ENCODE measurements at places on chromosomes 3 and 15. TPM values are rescaled to one million over a fixed set of nuclear protein-coding genes. Genes with fewer than 3 reads are reported as not detected.

Gene PLSCR4
- 135 TPM for total RNA-seq

Gene ASB7
- 11.0 TPM for total RNA-seq

Gene CAPN3
- 15.4 TPM for total RNA-seq

- no peak overlapping the region for H3K27ac ChIP-seq
- H3K4me1 ChIP-seq, result no peaks in the 10 kb centered on the region
- no peaks in the 10 kb centered on the region for H3K27me3 ChIP-seq
- no peak for DNase-seq
Measured at GRCh38 chr15:80739919-80740318, 39.3 kb upstream of the CEMIP start.

DNA sequence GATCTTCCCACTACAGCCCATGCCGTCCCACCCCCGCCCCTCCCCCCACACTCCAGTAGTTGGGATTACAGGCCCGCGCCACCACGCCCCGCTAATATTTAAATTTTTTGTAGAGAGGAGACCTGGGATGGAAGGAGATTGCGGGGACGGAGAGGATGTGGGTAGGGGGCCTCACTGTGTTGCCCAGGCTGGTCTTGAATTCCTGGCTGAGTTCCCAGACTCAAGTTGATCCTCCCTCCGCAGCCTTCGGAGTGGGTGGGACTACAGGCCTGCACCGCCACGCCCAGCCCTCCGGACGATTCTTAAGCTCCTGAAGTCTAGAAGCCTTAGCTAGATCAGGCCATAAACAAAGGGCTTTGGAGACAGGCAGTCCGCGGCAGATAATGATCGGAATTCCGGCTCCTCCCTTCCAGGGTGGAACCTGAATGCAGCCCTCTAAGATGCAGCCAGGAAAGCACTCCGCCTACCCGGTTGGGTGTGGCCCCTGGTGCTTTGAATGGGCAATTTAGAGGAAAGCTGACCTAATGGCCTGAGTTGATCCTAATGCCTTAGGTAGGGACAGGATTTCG lies at the start of gene DPPA2:
DPPA2 (minus strand) TSS at position 356 of the 569 bp plus-strand sequence. CDS start 1,975 bp downstream, outside the sequence.
- H3K4me3 ChIP-seq, result no peak within 1 kb of the TSS
- H3K27me3 ChIP-seq, result no peaks in the 10 kb centered on the region
- H3K4me1 ChIP-seq, result no peaks in the 10 kb centered on the region
- no peaks in the 10 kb centered on the region for H3K36me3 ChIP-seq

DNA sequence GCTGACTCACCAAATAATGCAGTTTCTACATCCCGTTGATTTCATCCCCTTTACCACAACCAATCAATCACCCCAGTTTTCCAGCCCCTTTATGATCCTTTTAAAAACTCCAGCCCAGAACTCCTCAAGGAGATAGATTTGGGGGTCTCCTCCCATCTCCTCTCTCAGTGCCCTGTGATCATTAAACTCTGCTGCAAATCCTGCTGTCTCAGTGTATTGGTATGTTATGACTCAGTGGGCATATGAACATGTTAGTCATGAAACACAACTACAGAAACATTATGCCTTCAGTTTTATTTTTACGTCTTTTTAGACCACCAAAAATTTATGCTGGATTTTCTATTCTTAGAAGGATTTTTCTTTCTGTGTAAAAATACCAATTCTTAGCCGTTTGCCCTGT lies 213.7 kb downstream of the DIPK2A start:
- no peak overlapping the region for H3K27ac ChIP-seq
- DNase-seq, result no peak
- H3K27me3 ChIP-seq, result no peaks in the 10 kb centered on the region

DNA sequence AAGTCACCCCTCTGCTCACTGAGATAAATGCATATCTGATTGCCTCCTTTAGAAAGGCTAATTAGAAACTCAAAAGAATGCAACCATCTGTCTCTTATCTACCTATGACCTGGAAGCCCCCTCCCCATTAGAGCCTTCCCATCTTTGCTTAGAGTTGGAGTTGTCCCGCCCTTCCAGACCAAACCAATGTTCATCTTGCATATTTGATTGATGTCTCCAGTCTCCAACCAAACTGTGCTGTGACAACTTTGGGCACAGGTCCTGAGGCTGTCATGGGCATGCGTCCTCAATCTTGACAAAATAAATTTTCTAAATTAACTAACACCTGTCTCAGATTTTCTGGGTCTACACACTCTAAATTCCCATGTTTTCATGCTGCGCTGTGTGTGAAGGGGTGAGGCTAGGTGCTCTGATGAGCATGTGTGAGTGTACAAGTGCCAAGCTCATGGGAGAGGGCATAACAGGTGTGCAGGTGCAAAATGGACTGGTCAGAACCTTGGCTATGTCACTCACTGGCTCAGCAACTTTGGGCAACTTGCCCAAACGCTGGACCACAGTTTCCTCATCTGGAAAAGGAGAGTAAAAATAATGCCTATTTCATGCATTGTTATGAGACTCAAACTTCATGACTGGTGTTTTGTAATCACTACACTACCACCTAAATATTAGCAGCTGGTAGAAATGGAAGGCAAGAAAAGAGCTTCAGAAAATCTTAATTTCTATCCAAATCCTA lies 7.2 kb downstream of the DAPK2 start:
- no peak for DNase-seq
- no peak overlapping the region for H3K4me3 ChIP-seq
- no peaks in the 10 kb centered on the region for H3K27me3 ChIP-seq
- no peaks in the 10 kb centered on the region for H3K4me1 ChIP-seq

DNA sequence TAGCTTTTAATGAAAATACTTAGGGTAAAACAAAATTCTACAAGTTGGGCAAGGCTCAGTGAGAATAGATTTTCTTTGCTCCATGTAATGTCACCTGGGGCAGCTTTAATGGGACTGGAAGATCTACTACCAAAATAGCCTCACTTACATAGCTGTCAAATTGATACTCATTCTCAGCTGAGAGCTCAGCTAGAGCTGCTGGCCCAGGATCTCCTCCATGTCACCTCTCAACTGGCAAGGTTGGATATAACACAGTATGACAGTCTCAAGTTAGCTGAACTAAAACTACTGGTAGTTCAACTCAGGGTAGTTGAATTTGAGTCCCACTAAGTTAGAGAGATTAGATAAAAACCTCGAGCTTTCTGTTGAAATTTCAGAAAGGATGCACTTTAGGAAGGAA lies 218.5 kb upstream of the PLSCR5 start:
- H3K4me1 ChIP-seq, result no peaks in the 10 kb centered on the region

GRCh38 chr3:167728632-167729323 lies 5.9 kb downstream of the PDCD10 start:
- no peak overlapping the region for H3K27ac ChIP-seq
- DNase-seq, result no peak
- H3K27me3 ChIP-seq, result no peaks in the 10 kb centered on the region
- no peaks in the 10 kb centered on the region for H3K36me3 ChIP-seq

- H3K4me3 ChIP-seq, result no peak overlapping the region
- no peaks in the 10 kb centered on the region for H3K4me1 ChIP-seq
- no peak for DNase-seq
- H3K27ac ChIP-seq, result peak overlapping the region; percentile 83
Measured at GRCh38 chr3:43378066-43378935, 92.0 kb downstream of the SNRK start.

GRCh38 chr3:16462679-16463078 lies 50.8 kb downstream of the RFTN1 start:
- H3K27me3 ChIP-seq, result no peaks in the 10 kb centered on the region
- H3K4me1 ChIP-seq, result peaks cover 8% of the 10 kb centered on the region
- H3K27ac ChIP-seq, result no peak overlapping the region
- H3K4me3 ChIP-seq, result no peak overlapping the region
- no peaks in the 10 kb centered on the region for H3K36me3 ChIP-seq

DNA sequence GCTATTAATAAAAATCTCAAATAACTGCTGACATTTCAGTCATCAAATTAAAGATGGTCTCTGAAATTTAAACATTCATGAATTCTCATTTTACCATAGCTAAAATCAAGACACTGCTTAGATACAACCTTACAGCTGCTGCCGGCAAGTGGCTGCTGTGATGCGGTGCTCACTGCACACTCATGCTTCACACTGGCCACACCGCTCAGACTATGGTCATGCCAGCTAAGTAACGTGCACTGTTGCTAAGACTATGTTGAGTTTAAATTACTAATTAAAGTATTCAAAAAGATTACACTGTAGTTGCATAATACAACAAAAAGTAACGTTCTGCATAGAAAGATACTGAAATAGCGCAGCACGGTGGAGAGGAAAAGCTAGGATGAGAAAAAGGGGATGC lies 12.1 kb downstream of the ATP13A3 start:
- H3K4me1 ChIP-seq, result no peaks in the 10 kb centered on the region
- DNase-seq, result no peak
- no peak overlapping the region for H3K4me3 ChIP-seq
- no peaks in the 10 kb centered on the region for H3K36me3 ChIP-seq
- no peak overlapping the region for H3K27ac ChIP-seq
- no peaks in the 10 kb centered on the region for H3K27me3 ChIP-seq

DNA sequence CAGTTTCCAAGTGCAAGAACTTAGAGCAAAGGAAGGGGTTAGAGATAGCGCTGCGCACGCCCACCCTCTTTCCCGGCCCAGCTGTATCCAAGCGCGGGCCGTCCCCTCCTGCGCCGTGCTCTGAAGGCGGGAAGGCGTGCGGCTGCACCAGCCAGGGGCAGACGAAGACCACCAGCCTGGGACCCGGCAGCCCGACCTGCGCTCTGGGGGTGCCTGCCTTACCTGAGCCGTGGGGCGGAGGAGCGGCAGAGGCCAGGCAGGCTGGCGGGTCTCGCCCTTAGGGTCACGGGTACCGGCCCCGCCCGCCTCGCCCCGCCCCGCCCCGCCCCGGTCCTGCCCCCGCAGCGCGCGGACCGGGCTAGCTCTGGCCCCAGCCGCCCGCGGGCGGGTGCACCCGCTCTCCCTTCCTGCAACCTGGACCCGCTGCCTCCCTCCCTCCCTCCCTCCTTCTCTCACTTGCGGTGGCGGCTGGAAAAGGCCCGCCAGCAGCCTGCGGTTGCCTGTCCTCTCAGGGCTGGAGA lies at the start of gene WDR72:
WDR72 (minus strand) TSS at position 253 of the 521 bp plus-strand sequence. CDS start 26,514 bp downstream, outside the sequence.
- H3K27me3 ChIP-seq, result no peaks in the 10 kb centered on the region
- DNase-seq, result no peak
- no peaks in the 10 kb centered on the region for H3K4me1 ChIP-seq
- no peak within 1 kb of the TSS for H3K27ac ChIP-seq
- peak within 1 kb of the TSS; percentile 52 for H3K4me3 ChIP-seq

DNA sequence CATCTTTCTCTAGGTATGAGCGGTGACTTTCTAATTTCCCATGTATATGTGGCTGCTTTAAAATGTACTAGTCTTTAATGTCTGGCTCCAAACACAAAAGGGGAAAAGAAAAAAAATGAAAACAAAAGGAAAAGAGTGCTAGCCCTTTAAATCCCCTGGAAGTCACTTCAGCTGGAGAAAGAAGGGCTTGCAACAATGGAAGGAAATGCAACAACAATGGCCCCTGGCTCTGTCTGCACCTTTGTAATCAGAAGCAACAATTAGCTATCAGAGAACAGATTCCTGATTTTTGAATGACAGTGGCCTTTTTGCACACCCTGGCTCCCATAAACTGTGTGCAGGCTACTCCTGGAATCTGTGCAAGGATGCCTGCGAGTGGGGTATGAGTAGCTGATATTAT lies 591.2 kb downstream of the FHIT start:
- DNase-seq, result no peak
- no peak overlapping the region for H3K27ac ChIP-seq
- peaks cover 1% of the 10 kb centered on the region for H3K4me1 ChIP-seq
- H3K36me3 ChIP-seq, result no peaks in the 10 kb centered on the region
- no peak overlapping the region for H3K4me3 ChIP-seq

- no peak for DNase-seq
- H3K4me1 ChIP-seq, result no peaks in the 10 kb centered on the region
- no peaks in the 10 kb centered on the region for H3K36me3 ChIP-seq
- H3K4me3 ChIP-seq, result no peak overlapping the region
Measured at GRCh38 chr3:20682573-20682972, 496.6 kb upstream of the SGO1 start.

DNA sequence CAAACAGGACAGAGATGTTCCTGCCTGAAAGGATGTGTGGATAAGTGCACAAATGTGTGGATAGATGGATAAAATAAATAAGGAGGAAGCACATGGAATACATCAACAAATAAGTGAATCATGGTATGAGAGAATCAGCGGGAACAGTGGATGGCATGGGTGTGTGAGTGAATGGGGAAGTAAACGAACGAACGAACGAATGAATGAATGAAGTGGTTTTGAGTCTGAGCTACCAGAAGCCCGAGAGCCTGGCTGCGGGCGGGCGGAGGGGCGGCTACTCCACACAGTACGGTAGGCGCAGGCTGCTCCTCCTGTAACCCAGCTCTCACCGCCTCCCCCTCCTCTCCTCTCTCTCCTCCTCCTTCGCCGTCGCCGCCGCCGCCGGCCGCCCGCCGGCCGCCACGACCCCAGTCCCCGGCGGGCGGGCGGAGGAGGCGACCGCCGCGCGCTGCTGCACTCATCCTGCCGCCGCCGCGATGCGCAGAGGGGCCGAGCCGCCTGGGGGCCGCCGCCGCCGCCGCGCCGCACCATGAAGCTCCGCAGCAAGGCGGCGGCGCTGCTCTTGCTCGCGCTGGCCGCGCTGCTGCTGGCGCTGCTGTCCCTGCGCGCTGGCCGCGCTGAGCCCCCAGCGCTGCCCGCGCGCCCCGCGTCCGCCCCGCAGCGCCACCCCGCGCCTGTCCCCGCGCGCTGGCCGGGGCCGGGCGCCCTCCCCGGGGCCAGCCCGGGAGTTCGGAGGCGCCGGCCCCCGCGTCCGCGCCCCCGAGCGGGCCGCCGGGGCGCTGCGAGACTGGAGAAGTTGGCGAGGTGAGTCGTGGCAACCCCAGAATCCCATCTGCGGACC lies at the start of gene GXYLT2:
GXYLT2 (plus strand) TSS at position 342 of the 841 bp plus-strand sequence; CDS start at position 530, 188 bp downstream.
- H3K27ac ChIP-seq, result peak within 1 kb of the TSS; percentile 78
- peak; percentile 87 for DNase-seq
- H3K4me3 ChIP-seq, result peak within 1 kb of the TSS; percentile 97
- no peaks in the 10 kb centered on the region for H3K4me1 ChIP-seq

DNA sequence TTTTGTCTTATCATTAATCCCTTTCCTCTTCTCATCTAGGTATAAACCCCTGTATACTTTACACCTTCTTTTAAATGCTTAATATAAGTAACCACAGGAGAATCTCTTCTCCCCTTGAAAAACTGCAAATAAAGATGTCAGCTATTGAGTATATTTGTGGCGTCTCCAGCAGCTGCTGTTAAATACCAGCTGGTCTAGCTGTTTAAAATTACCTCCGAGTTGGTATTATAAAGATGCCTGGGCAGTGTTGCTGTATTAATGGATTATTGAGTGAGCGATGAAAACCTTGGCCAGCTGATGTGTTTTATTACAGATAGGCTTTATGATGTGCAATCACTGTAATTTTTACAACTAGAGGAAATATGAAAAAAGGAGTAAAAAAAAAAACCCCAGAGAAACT lies 388.1 kb downstream of the TBC1D5 start:
- H3K4me3 ChIP-seq, result no peak overlapping the region
- H3K36me3 ChIP-seq, result no peaks in the 10 kb centered on the region
- H3K27ac ChIP-seq, result no peak overlapping the region
- H3K4me1 ChIP-seq, result no peaks in the 10 kb centered on the region
- no peaks in the 10 kb centered on the region for H3K27me3 ChIP-seq

- H3K4me3 ChIP-seq, result no peak overlapping the region
- no peaks in the 10 kb centered on the region for H3K36me3 ChIP-seq
- H3K27me3 ChIP-seq, result no peaks in the 10 kb centered on the region
- H3K4me1 ChIP-seq, result no peaks in the 10 kb centered on the region
Measured at GRCh38 chr15:40766906-40767837, 2.6 kb upstream of the C15orf62 start.
